Esophagus mucosa (tissue), 1 donor: ENCODE measurements at places on chromosomes 12 and 14.

DNA sequence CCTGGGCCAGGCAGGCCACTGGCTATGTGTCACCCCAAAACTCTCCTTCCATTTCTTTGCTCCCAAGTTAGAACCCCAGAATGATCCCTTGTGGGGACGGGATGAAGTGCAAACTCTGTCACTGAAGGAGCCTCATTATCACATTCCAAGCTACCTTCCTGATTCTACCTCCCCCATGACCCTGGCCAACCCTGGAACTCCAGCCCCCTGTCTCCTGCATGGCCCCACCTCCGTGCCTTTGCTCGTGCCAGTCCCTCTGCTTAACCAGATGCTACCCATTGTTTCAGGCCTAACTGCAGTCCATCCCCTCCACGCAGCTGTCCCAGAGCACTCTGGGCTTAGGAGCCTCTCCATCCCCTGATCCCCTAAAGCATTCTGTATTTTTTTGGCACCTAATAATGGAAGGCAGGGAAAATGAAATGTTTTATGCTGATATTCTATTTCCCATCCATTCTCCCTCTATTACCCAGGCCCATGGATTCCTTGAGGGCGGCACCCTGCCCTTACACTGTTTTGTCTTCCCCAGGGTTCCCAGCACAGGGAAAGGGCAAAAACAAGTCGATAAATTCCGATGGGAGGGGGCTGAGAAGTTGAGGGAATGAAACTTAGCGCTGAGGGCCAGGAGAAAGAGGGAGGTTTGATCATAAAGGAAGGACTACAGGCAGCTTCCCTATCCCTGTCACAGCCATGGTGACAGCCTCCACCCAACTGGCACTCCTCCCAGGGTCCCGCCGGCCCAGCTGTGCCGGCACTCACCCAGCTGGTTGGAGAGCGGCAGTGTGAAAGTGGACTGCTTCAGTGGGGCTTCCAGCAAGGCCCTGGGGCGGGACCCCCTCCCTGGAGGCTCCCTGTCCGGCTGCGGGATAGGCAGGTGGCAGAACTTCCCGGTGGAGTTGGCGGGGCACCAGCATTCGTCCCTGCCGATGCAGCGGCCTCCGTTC, 58.1 kb downstream of the ISCA2 start:
- ATAC-seq: no peak

DNA sequence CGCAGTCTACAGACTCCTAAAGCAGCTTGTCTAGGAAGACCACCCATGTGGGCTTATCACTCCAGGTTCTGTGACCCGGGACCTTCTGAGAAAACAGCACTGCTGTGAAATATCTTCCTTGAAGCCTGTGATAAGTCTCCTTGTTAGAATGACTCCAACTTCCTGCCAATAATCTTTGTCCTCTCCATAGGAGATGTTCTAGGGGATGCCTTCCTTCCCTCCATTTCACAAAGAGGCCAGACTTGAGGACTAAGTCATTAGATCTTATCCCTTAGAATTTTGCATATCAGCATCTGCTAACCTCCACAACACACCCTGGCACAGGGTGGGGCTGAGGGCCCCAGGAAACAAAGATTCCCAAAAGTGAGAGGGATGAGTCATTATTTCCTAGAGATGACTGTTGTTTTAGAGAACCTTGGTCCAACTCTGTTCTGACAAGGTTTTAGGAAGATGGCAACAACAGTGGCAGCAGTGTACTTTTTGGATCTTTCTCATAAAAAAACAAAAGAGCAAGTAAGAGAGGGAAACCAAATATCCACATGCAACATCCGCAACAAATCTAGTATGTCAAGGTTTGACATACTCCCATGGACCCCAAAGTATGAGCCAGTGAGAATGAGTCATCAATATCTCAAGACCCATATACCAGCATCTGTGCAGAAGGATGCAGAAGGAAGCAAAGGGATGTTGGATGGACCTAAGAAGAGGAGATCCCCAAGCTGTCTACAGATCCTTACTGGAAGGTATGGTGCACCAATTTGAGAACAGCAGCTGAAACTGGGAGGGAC, 6.0 kb downstream of the LTB4R start:
- peak; percentile 36 for ATAC-seq

DNA sequence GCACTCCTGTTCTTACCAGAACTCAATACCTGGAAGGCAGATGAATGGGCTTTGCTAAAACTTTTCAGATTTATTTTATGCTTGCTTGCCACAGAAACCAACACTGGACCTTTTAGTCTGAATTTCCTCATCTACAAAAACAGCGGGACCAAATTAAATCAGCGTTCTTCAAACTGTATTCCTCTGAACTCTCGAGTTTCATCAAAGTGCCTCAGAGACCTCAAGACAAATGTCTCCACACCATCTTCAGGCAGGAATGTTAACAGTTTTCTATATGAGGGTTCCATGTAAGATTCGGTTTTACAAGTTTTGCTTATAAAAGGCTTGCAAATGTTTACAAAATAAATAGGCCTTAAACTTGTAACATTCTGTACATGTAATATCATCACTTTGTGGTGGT, 74.6 kb downstream of the MED13L start:
- ATAC-seq: no peak

DNA sequence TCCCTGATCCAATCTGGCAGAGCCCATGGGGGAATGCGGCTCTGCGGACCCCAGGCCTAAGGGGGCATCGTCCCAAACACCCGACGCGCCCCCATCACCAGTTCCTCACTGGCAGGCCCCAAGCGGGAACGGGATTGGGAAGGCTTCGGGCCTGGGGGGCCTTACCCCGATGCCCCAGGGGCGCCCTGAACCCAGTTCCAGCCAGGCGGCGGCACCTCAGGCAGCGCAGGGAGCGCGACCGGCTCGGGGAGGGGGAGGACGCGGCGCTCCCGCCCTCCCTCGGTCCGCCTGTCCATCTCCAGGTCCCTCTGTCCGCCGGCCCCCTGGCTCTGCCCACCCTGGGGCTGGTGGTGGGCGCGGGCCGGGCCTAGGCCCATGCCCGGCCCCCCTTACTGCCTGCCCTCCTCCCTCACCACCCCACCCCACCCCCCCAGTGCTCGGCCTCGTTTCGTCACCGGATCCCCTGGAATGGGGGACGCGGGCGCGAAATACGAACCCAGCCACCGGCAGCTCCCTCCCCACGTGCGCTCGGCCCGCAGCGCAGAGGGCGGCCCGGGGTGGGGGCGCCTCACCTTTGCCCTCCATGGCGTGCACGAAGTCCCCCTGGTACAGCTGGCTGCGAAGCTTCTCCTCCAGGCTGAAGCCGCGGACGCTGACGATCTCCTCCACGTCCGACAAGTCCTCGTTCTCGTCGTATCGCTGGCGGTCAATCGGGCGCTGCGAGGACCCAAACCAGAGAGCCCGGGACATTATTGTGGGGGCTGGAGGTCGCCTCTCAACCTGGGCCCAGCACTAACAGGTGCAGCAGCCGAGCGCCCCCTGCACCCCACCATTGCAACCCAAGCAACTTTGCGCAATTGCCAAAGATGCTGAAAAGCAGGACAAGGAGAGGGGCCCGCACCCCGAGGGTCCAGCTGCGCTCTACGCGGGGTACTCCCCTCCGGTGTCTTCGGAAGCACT, 2.3 kb downstream of the KDM2B start:
- peak; percentile 4 for ATAC-seq

GRCh38 chr14:52021957-52022600, 32.7 kb downstream of the RTRAF start:
- ATAC-seq: no peak

DNA sequence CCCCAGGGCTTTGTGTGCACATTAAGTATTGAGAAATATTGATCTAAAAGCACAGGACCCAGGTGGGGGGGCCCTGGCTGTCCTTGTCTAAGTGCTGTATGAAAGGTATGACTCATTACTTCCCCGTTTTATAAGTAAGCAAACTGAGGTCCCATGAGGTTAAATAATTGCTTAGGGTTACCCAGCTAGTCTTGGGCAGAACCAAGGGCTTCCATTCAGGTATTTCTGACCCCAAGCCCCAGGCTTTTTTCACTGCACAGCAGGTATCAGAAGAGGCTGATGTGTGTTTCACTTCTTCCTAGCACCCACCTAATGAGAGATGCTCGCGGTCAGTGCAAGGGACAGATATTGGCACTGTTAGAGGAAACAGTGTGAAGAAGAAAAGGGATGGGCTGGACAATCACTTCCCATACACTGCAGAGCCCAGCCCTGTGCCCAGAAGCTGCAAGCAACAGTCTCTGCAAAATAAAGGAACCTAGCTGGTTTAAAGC, 4.7 kb upstream of the TC2N start:
- ATAC-seq: peak; percentile 43

DNA sequence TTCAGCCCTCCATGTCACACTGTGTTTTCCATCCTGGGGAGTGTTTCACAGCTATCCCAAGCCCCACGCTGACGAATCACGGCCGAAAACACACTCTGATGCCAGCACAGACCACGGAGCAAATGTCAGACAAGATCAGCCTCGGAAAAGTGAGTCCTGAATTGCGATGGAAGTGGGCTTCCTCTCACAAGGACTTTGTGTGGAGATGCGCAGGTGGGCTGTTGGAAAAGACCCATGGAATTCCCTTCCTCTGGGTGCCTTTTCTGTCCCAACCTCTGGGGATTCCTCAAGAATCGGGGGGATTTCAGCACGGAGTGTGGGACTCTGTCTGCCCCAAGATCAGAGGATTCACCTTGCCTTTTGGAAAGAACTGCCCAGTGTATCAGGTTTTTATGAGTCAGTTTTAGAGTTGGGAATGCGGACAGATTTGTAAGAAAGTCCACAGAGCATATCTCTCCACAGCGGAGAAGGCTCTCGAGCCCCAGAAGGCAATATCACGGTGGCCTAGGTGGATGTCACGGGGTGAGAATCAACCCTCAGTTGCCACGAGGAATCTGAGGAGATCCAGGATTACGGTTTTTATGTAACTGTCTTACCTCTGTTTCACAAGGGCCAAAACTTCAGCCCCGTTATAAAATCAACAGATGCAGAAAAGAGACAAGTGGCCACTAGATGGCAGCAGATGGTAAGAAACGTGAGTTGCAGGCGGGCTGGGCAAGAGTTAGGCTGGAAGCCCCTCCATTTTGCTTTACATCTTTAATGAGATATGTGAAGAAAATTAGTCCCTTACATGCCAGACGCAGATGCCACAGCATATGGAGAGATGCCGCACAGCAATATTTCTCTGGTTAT, 201.9 kb downstream of the DAD1 start:
- no peak for ATAC-seq

GRCh38 chr14:24179961-24180796, 8.3 kb downstream of the REC8 start:
- peak; percentile 9 for ATAC-seq

DNA sequence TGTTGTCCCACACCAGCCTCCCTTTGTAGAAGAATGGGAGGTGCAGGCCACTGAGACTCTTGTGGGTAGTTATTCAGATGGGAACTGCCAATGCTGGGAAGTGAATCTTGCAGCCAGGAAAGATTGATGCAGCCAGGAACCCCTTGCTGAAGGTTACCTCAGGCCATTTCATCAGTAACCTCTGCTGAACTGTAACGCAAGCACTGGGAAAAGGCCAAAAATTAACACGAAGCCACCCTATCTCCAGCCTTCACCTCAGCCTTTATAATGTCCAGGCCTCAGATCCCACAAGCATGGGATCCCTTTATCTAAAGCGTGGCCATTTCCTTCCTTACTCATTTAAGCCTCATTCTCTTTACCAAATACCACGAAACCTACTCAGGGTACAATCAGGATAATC, 211.1 kb downstream of the SPTSSA start:
- no peak for ATAC-seq

DNA sequence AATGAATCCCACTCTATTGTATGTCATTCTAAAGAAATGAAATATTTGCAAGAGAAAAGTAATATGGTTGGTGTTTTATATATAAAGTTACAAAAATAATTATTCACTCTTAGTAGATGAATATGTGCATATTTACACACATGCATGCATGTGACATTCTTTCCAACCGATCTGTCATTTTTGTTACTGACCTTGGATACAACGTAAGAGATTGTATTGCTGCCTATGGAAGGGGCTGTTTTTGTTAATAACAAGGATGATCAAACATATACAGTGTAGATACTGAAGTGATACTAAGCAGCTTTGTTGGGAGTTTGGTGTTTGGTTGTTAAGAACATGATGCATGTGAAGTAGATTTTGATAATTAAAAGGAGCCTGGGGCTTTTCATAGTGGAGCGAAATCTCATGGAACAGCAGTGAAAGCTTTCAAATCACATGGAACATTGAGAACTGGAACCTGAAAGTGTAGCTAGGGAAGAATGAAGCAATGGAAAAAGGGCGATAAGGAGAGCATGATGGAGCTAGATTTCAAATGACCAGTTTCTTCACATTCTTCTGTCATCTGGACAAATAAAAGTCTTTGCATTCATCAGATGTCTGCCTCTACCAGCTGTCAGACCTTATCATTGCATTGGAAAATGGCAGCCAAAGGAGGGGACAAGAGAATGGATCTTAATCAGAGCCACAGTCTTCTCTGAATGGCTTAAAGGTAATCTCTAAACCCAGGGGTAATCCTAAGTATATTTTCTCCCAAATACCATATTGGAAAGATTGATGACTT, 10.0 kb downstream of the BORCS5 start:
- ATAC-seq: no peak

DNA sequence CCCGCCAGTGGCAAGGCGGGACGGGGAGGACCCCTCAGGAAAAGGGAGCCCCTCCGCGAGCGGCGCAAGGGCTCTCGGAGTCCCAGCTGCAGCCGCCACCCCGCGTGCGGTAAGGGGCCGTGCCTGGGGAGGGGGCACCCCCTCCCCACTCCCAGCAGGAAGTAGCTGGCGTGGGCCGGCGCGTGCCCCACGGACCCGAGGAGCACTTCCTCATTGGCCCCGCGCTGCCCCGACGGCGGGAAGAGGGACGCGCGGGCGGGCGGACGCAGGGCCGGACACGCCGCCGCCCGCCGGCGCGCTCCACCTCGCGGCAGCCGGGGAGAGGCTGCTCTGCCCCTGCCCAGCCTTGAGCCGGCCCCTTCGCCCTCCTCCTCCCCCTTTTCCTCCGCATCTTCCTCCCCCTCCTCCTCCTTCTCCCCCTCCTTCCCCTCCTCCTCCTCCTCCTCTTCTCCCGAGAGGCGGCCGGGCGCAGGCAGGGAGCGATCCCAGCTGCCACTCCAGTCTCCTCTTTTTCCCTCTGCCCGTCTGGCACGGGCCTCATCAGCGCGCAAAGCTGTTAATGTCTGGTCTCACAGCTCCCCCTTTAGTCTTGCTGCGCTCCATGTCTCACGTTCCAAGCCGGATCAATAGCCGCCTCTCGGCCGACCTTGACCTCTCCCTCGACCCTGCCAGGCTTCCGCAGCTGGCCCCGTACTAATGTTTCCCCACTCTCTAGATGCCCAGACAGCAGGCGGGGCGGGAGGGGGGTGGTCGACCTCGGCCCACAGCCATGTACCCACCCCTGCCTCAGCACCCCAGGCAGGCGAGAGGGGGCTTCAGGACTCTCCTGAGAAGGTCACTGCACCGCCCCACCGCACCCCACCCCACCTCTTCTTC, 2.6 kb upstream of the BCL11B start:
- ATAC-seq: peak; percentile 61
